ENCODE measurements at places on chromosomes 11 and 22. TPM values are rescaled to one million over a fixed set of nuclear protein-coding genes. Genes with fewer than 3 reads are reported as not detected.

DNA sequence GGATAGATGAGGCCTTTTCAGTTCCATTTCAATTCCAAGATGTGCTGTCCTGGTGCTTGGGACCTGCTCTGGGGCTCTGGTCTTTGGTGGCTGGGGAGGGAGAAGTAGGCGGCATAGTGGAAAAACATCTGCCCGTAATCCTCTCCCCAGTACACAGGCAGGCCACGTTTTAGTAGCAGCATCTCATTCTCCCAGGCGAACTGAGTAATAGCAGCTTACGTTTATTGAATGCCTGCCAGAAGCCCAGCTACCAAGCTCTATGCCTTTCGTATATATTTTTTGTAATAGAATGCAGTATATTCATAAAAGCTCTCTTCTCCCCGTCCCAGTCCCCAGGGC lies 11.4 kb downstream of the ACO2 start:
- no peak overlapping the region for H3K27ac ChIP-seq
- no peak for DNase-seq
- no peaks in the 10 kb centered on the region for H3K4me1 ChIP-seq
- no peaks in the 10 kb centered on the region for H3K27me3 ChIP-seq
- no peak overlapping the region for H3K4me3 ChIP-seq
- no peaks in the 10 kb centered on the region for H3K36me3 ChIP-seq

Gene RIMBP3B
- total RNA-seq = 0.65 TPM

GRCh38 chr11:30328681-30329080 lies 5.8 kb downstream of the ARL14EP start:
- no peaks in the 10 kb centered on the region for H3K27me3 ChIP-seq
- peaks cover 22% of the 10 kb centered on the region for H3K4me1 ChIP-seq
- no peak for DNase-seq
- H3K36me3 ChIP-seq = peaks cover 4% of the 10 kb centered on the region
- H3K4me3 ChIP-seq = no peak overlapping the region
- H3K27ac ChIP-seq = no peak overlapping the region

GRCh38 chr22:29062286-29062821 lies 723 bp upstream of the C22orf31 start:
- H3K4me1 ChIP-seq = peaks cover 9% of the 10 kb centered on the region
- H3K4me3 ChIP-seq = no peak overlapping the region
- DNase-seq = no peak
- H3K27ac ChIP-seq = no peak overlapping the region
- H3K36me3 ChIP-seq = no peaks in the 10 kb centered on the region

Gene C11orf42
- not detected for total RNA-seq

DNA sequence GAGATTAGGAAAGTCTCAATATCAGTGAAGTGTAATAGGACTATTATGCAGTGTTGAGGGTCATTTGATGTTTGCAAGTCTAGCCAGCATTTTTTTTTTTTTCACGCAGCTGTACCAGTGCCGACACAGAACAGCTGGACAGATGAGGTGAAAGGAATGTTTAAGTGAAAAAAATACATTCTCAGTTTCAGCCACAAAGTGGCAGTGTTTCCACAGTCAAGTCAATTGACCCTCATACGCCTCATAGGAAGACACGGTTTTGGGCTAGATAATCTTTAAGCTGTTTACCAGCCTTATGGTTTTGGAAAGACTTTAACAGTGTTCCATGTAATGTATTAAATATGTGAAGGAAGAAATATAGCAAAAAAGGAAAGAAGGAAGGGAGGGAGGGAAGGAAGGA lies 349.9 kb upstream of the ANO3 start:
- H3K4me1 ChIP-seq = peaks cover 6% of the 10 kb centered on the region
- DNase-seq = no peak
- no peaks in the 10 kb centered on the region for H3K36me3 ChIP-seq
- H3K27ac ChIP-seq = no peak overlapping the region

DNA sequence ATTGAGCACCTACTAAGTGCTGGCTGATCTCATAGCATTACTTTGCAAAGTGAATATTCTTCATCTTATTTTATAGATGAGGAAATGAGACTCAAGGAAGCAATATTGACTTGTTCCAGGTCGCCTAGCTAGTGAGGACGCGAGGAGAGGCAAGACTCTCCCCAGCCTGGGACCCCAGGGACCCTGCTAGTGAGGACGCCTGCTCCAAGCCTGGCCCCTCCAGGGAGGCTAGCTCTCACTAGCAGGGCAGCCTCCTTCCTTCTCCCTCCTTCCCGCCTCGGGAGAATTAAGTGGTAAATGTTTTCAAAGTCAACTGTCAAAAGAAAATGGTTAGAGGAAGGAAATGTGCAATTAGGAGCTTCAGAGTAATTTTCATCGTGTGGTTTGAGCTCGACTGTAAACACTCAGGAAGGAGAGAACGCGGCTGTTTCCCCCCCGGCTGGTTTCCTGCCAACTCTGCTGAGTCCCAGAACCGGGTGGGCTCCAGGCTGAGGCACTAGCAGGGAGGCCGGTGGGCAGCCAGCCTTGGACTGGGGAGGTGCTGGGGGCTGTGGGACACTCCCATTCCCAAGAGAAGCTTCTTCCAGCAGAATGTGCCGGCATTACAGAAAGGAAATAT lies 17.9 kb downstream of the MYEOV start:
- no peak for DNase-seq
- H3K27me3 ChIP-seq = peaks cover 26% of the 10 kb centered on the region
- no peaks in the 10 kb centered on the region for H3K4me1 ChIP-seq
- H3K4me3 ChIP-seq = no peak overlapping the region

DNA sequence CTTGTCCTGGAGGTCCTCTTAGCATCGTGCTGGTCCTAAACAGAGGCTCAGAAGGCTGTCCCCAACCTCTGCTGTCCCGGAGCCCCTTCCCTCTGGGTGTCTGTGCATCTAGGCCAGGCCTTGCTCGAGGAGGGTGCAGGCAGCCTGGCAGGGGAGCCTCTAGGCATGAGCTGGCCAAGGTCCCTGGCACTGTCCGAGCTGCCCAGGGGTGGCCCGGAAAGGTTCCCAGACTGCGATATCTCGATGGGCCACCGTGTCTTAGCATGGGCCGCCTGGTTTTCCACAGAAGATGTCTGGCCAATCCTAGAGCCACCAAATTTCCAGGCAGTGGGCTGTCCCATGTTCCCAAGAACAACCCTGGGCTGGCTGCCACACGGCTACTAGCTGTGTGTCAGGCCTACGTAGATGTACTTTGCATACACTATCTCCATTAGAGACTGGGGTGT lies 24.6 kb upstream of the SMIM38 start:
- no peak overlapping the region for H3K4me3 ChIP-seq
- no peak for DNase-seq
- H3K27me3 ChIP-seq = no peaks in the 10 kb centered on the region
- peaks cover 12% of the 10 kb centered on the region for H3K36me3 ChIP-seq

Gene SLC22A9
- total RNA-seq = not detected

DNA sequence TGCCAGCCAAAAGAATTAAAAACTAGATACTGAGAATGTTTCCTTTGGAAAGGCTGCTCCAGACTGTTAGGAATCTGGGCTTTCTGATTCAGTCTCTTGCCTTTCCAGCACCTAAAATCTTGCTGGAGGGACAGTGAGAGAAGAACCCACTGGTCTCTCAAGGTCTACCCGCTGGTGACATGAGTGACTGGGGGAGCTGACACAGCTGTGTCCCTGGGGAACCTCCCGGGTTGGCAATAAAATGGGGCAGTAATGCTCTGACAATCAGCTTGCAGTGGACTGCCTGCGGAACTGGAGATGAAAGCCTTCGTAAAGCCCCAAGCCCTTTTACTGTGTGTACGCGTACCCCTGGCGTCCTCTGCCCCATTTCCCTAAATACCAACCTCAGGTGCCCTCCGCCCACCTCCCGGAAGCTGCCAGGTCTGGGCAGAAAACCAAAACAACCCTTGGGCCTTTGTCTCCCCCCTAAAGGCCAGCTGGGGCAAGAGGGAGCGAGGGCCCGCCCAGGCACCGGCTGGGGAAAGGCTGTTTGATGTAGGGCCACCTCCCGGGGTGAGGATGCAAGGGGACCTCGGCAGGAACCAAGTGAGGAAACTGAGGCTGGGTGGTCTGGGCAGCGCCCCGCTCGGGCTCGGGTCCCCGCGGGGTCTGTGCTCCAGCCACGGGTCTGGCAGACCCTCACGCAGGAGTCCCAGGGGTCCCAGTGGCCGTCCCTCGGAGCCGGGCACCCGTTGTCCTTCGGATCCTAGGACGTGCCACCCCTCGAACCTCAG lies 741 bp downstream of the CARS1 start:
- H3K27ac ChIP-seq = peak overlapping the region; percentile 83
- no peaks in the 10 kb centered on the region for H3K27me3 ChIP-seq
- peaks cover 6% of the 10 kb centered on the region for H3K4me1 ChIP-seq
- H3K4me3 ChIP-seq = peak overlapping the region; percentile 92
- H3K36me3 ChIP-seq = peaks cover 5% of the 10 kb centered on the region

GRCh38 chr11:45304111-45304991 lies 18.2 kb upstream of the SYT13 start:
- H3K4me3 ChIP-seq = no peak overlapping the region
- peaks cover 16% of the 10 kb centered on the region for H3K27me3 ChIP-seq
- no peak for DNase-seq
- peaks cover 6% of the 10 kb centered on the region for H3K4me1 ChIP-seq
- H3K27ac ChIP-seq = no peak overlapping the region

Gene C22orf42
- total RNA-seq = 13.9 TPM

- peaks cover 3% of the 10 kb centered on the region for H3K27me3 ChIP-seq
- H3K4me1 ChIP-seq = no peaks in the 10 kb centered on the region
- H3K36me3 ChIP-seq = no peaks in the 10 kb centered on the region
- H3K4me3 ChIP-seq = no peak overlapping the region
- H3K27ac ChIP-seq = no peak overlapping the region
Measured at GRCh38 chr11:112315057-112315720, 54.5 kb upstream of the PLET1 start.
